ENCODE measurements at places on chromosomes 3 and 15.

GRCh38 chr3:32186097-32186496 is 52.4 kb upstream of the CMTM8 start:
- DNase-seq = no peak

DNA sequence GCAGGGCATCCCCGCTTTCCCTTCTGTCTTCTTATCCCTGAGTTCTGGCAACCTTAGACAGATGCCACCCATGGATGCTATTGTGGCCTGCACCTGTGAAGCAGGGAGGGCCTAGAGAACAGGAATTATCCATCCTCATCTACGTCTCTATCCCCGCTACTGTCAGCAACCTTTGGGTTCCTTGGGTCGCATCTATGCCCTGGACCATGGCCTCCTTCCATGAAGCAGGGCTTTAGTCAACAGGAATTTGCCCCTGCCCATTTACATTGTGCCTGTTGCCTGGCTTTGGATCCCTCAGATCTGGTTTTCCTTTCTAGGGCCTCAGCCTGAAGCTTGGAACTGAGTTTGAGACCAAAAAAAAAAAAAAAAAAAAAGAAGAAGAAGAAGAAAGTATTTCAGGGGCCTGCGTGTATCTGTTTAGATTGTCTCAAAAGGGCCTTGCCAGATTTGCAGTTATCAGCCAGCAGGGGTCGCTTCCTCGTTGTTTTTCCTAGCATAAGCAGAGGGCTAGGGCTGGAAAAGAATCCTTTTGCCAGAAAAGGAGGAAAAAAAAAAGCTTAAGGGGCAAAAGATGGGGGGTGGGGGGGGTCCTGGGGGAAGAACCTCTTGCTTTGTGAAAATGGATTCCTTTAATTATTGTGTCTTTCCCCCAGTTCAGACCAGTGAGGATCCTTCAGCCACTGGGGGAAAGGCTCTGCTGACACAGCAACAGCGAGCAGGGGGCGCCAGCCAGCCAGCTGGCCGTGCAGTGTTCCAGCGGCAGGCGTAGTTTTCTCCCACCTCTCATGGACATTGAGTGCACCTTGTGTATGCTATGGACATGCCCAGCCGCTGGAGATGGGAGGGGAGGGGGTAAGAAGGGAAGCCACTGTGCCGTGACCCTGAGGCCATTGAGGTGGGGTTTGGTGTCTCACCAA is 65.7 kb upstream of the ALDH1L1 start:
- no peak for DNase-seq

DNA sequence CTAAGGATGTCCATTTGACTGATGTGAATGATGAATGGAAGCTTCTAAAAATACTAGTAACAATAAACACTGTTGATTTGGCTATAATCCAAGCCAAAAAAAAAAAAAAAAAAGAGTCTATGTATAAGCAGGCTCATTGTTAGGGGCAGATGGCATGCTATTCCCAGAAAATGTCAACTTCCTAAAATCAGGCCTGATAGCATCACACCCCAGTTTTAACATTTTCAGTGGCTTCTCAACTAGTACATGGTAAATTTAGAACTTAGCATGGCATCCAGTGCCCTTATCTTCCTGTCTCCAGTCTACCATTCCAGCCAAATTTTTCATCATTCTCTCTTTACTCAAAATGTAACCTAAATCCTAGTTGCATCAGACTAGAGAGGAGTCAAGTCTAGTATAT is 288.2 kb upstream of the ZNF385D start:
- no peak for DNase-seq

GRCh38 chr15:85475711-85476110 is 95.3 kb downstream of the AKAP13 start:
- peak; percentile 45 for DNase-seq

DNA sequence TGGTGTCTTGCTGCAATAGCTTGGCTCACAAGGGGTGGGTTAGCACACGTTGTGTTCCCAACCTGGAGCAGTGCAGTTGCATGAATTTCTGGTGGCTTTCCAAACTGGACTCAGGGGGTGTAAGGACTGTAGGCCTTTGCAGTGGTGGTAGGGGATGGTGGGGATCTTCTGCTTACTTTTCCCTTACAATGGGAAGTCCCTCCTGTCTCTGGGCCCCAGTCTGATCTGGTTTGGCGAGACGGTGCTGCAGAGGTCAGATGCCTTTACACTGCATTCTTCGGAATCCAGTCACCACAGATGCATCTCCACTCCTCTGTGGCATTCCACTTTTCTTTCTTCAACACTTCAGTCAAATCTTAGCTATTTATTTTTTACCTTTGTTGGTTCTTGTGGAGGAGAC is 132.1 kb downstream of the DOCK3 start:
- DNase-seq = no peak

DNA sequence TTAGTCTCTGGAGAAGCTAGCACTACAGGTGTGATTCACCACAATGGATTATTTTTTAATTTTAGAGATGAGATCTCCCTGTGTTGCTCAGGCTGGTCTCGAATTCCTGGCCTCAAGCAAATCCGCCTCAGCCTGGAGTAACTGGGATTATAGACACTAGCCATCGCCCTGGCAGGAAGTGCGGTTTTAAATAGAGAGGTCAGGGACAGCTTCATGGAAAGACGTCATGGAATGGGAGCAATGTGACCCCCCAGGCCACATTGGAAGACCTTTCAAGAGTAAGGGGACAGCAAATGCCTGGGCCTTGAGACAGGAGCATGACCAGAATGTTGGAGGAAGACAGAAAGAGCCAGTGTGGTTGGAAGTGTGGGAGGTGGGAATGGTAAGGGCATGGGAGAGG is 2.2 kb upstream of the ISG20 start:
- DNase-seq = no peak

GRCh38 chr3:117628823-117629291 is 919.3 kb downstream of the TUSC7 start:
- no peak for DNase-seq

GRCh38 chr3:108180194-108180593 is 42.0 kb downstream of the IFT57 start:
- no peak for DNase-seq

- no peak for DNase-seq
Observed at GRCh38 chr3:123587401-123587800, 2.5 kb upstream of the HACD2 start.

GRCh38 chr15:100516643-100517512 is 11.9 kb downstream of the CERS3 start:
- no peak for DNase-seq

DNA sequence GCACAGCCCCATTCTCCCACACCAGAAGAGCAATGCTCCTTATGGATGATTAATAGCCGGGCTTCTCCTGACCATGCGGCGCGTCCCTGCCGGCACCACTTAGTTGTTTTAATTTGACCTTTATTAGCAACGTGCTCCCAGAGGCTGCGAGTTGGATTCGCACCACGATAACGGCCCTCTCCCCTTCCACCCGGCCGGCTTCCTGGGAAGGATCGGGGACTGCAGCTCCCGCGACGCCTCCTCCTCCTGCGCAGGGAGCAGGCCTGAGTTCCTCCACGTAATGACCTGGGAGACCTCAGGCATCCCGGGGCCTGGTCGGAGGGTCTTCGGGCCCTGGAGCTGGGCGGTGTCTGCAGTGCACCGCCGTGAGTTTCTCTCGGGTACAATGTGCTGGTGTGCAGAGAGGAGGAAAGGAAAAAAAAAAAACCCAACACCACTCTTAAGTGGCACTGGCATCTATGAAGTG is 243.3 kb upstream of the TOPAZ1 start:
- DNase-seq = no peak

DNA sequence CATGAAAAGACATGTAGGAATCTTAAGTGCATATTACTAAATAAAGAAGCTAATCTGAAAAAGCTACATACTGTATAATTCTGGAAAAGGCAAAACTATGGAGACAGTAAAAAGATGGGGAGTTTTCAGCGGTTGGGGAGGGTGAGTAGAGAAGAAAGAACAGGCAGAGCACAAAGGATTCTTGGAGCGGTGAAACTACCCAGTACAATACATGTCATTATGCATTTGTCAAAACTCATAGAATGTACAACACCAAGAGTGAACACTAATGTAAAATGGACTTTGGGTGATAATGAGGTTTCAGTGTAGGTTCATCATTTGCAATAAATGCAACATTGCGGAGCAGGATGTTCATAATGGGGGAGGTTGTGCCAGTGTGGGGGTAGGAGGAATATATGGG is 45.5 kb upstream of the CMSS1 start:
- no peak for DNase-seq

- peak; percentile 83 for DNase-seq
Observed at GRCh38 chr3:18891641-18892040, 256.7 kb upstream of the KCNH8 start.

- peak; percentile 31 for DNase-seq
Observed at GRCh38 chr3:36906504-36907149, 38.2 kb downstream of the TRANK1 start.

DNA sequence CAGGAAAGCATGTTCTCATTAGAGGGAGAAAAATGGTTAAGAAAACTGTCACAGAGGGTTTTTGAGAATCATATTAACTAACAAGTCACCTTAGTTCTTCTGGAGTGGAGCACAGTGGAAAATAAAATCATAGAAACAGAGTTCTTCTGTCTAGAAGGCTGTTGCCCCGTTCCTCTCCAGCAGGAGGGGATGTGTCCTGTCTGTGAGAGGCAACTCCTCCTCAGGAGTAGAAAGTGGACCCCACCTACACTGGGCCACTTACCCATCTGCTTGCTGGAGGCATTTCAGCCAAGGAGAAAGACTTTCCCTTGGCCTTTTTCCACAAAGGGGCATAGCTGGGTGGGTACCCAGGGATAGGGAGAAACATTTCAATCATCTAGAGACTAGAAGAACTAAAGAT is 106.6 kb downstream of the SSR3 start:
- peak; percentile 32 for DNase-seq

DNA sequence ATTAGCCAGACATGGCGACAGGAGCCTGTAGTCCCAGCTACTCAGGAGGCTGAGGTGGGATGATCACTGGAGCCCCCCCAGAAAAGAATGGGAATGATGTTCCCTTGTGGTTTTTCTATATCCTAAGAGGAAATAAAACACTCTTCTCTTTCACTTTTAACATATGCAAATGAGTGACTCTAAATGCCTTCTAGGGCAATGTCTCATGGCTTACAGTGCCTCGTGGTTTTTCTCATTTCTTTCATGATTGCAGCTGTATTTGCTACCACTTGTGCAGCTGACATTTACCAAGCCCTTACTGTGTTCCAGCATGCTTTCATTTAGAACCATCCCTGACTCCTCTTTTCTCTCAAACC is 26.4 kb downstream of the STOML1 start:
- peak; percentile 61 for DNase-seq

GRCh38 chr3:63740116-63740515 is 79.0 kb upstream of the C3orf49 start:
- DNase-seq = no peak

GRCh38 chr3:59444294-59444671 is 394.5 kb upstream of the CFAP20DC start:
- DNase-seq = no peak

DNA sequence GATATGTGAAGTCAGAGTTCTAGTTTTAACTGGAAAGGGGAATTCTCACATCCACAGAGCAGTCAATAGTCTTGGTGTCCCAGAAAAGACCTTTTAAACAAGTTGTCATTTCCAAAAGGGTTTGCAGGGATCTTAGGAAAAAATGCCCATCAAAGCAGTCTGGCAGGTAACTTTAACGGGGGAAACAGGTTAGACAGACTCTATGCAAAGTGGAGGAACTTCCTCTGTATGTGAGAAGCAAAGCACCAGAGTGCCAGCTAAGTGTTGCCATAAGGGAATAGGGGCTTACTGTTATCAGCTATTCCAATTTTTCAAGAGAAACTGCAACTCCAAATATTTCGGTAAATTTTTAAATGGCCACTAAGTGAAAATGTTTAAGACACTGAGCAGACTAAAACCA is 307.9 kb upstream of the MDFIC2 start:
- no peak for DNase-seq

DNA sequence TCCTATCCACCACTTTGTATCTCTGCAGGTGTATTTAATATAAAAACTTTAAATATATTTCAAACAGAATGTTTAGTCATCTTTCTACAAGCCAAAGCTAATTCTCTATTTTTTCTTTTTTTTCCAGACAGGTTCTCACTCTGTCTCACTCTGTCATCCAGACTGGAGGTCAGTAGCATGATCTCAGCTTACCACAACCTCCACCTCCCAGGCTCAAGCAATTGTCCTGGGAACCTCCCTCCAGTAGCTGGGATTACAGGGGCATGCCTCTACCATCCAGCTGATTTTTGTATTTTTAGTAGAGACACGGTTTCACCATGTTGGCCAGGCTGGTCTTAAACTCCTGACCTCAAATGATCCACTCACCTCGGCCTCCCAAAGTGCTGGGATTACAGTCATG is 202.6 kb downstream of the VGLL3 start:
- DNase-seq = no peak

DNA sequence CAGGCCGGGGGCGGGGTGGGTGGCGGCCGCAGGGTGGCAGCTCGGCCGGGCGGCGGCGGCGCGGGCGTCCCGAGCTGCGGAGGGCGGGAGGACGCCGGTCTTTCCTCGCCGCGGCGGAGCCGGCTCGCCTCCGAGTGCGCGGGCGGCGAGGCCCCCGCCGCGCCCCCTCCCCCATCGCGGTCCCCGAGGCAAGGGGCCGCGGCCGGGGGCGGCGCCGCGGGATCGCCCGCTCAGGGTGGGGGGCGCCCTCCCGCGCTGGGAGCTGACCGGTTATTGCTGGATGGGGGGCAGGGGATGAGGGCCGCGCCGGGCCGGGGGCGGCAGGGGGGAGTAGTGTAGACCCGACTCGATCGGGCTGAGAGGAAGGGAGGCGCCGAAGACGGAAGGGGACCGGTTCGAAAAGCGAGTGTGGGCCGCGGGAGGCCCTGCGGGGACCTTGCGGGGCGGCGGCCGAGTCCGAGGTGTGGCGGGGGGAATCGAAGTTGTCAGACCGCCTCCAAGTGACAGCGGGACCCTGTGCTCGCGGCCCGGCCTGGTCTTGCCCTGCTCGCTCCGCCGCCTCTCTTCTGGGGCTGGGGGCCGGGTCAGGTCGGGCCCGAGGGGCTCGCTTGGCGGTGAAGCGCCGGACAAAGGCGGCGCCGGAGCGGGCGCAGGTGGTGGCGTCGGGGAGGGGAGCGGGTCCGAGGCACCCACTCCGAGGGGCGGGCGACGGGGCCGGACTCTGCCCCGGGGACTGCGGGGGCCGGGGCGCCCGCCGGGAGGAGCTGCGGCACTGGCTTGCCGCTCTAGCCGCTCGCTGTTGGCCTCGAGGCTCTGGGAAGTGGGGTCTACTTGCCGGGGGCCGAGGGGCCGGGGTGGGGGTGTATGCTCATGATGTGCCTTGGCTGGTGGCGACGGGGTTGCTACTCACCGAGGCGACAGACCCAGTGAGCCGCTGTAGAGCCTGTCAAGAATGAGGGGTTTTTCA is 1.1 kb downstream of the BAHD1 start:
- DNase-seq = no peak
